ENCODE measurements at places on chromosomes 2 and 18. TPM values are rescaled to one million over a fixed set of nuclear protein-coding genes. Genes with fewer than 3 reads are reported as not detected.

- H3K27ac ChIP-seq: no peak overlapping the region
- no peak for DNase-seq
- H3K4me3 ChIP-seq: no peak overlapping the region
- H3K4me1 ChIP-seq: no peaks in the 10 kb centered on the region
- H3K36me3 ChIP-seq: no peaks in the 10 kb centered on the region
- H3K27me3 ChIP-seq: no peaks in the 10 kb centered on the region
These were observed 115.6 kb upstream of the TMEM200C start for GRCh38 chr18:6010921-6011320.

DNA sequence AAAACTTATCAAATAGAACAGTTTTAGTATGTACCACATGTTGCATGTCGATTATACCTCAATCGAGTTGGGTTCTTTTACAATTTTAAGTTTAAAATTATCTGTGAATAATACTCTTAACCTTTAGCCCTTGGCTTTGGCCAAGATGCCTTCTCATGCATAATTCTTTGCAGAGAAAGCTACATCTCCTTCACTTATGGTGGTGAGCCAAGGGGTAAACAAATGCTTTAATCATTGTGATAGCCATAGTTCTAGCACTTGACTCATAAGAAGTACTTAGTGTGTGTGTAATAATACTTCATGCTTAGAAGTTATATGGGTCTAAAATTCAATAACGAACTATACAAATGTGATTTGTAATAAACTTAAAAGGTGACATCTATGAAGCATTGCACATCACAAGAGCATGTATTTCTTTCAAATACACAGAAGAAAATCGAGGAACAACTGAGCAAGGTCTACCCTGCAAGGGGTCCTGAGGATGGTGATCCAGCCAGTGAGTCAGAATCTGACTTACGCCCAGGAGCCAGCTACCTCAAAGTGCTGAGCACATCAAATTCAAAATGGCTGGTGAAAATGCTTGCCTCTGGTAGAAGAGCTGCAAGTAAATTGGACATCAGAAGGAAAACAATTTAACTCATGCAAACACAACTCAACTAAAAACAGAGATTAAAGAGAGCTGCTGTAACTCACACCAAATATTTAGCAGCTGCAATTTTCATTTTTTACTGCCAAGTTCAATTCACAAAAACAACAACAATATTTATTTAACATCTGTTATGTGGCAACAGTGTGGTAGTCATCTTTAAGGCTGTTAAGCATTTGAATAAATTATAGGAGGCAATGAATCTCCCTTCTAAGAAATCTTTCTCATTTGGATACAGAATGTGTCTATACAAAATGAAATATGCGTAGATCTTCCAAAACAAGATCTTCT is 23.8 kb upstream of the TTC39C start:
- H3K36me3 ChIP-seq: no peaks in the 10 kb centered on the region
- H3K27ac ChIP-seq: no peak overlapping the region
- no peaks in the 10 kb centered on the region for H3K27me3 ChIP-seq
- no peak overlapping the region for H3K4me3 ChIP-seq
- no peak for DNase-seq
- no peaks in the 10 kb centered on the region for H3K4me1 ChIP-seq

The GLI2 gene
- 0.32 TPM for polyA plus RNA-seq

The REG1A gene
- 430 TPM for polyA plus RNA-seq

The KCNJ3 gene
- polyA plus RNA-seq: 9.9 TPM

The PRSS56 gene
- polyA plus RNA-seq: not detected

The C2orf81 gene
- 8.8 TPM for polyA plus RNA-seq

The UGT1A5 gene
- polyA plus RNA-seq: not detected

Measured in kidney (tissue), 22 donors.